ENCODE measurements at places on chromosomes 5 and 9.

- no peak for DNase-seq
Observed at GRCh38 chr9:113541019-113541900, 77.7 kb downstream of the RGS3 start.

- DNase-seq = no peak
Observed at GRCh38 chr9:107481035-107481434, 8.5 kb downstream of the KLF4 start.

- DNase-seq = peak; percentile 74
Observed at GRCh38 chr5:88734191-88734640, 148.8 kb downstream of the MEF2C start.

DNA sequence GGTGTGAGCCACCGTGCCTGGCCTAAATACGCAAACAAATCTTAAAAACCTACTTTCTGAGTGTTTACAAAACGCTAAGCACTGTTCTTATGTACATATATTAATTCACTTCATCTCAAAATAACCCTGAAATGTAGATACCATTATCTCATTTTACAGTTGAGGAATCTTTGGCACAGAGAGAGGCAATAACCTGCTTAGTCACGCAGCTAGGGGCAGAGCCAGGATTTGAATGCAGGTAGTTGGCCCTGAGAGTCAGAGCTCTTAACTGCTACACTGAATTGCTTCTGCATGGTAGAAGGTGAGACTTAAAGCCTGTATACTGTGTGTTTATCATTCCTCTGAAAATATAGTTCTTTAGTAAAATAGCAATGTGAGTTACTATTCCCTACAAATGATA lies 21.9 kb downstream of the ARHGEF37 start:
- no peak for DNase-seq

- DNase-seq = no peak
Observed at GRCh38 chr9:81560851-81561732, 128.3 kb downstream of the TLE1 start.

GRCh38 chr5:166401391-166401790 lies 1890.1 kb upstream of the WWC1 start:
- DNase-seq = no peak

DNA sequence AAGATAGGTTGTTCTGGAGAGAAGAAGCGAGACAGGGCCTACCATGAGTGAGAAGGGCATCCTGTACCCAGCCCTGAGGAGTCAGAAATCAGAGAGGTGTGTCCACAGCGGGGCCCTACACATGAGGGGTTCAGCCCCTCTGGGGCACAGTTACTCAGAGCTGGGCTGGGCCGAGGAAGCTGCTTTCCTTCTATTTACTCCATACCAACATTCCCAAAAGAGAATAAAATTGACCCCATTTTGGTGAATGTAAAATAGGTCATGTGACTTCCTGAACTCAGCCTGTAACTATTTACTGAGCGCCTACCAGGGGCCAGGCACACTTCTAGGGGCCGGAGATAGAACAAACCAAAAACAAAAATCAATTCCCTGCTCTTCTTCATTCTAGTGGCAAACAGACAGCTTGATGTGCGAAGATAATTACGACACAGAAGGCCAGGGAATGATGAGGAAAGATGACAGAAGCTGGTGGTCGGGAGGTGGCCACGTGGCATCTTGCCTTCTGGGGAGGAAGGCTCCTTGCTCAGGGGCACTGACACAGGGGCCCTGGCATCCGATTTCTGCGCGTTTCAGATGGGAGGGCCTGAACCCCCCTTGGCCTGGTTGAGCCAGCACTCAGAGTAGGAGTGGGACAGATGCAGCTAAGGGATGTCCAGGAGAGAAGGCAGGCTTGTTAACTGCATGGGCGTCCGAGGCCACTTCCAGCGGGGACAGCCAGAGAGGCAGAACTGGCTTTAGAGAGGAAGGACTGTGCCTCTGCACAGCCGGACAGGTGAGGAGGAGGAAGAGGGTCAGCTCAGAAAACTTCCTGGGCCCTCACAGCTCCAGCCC lies 121.8 kb downstream of the NSG2 start:
- no peak for DNase-seq

GRCh38 chr9:133342069-133342406 lies 5.9 kb downstream of the MED22 start:
- DNase-seq = no peak

- DNase-seq = no peak
Observed at GRCh38 chr5:76180814-76181805, 97.9 kb downstream of the SV2C start.

DNA sequence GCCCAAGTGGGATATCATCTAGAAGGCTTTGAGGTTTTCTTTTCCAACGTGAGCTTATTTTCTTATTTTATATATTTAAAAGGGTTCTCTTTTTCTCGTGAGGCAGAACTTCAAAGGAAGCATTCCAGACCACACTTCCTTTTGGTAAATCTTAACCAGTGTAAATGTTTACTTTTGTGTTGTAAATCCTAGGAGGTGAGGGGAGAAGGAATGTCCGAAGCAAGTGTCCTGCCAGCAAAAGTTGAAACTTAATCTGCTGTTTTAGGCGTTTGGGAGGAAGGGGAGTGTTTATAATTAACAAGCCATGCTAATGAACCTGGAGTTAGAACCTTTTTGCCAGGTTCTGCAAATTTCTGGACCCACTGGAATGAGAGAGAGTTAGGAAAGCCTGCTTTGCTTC lies 37.9 kb downstream of the WWC1 start:
- DNase-seq = no peak

DNA sequence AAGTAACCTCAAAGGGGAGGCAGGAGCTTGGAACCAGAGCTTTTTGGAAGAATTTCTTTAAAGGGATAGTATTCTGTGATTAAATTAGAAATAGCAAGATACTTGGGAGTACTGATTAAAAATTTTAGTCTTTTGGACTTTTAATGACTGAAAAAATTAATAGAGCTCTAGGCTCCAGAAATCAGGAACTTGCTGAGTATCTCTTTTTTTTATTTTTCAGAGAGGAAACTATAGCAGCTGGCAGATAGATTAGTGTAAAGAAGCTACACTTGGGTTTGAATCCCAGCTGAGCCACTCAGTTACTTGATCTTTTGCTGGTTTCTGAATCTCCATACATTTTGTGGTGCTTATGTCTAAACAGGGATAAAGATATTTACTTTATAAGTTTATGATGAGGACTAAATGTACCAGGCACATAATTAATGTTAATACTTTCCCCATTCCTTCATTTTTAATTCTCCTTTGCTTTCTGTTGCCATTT lies 94.2 kb upstream of the TNC start:
- no peak for DNase-seq

DNA sequence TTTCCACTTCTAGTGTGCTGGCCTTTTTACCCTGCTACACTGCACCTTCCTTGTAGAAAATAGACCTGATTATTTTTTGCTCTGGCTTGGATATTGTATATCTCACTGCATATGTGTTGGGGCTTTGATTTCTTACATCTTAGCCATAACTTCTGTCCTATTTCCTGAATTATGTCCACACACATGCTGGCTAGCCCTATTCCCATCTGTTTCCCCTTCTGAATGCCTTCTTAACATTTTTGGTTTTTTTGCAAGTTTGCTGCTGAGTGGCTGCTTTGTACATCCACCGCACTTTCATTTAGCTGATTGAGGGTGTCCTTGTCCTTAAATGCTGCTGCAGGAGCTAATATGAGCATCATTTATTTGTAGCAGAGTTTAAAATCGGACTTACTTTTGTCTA lies 26.9 kb downstream of the CFAP95 start:
- no peak for DNase-seq

DNA sequence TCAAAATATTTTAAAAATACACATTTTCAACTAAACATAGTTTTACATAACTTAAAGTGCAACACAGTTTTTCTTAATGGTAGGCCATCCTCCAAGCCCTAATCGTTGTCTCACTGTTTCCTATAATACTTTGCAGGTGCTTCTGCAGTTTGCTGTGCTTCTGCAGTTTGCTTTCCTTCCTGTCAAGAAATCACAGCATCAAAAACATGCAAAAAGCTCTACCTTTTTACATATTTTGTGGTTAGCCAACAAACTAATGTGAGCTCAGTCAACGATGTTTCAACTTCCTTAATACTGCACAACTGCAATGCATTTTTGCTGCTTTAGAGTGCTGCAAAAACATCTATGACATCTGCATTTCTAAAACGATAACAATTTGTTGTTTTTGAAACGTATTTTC lies 25.2 kb downstream of the EMB start:
- no peak for DNase-seq

- DNase-seq = no peak
Observed at GRCh38 chr5:39691993-39692392, 267.2 kb upstream of the DAB2 start.

- DNase-seq = no peak
Observed at GRCh38 chr5:162811071-162811470, 626.3 kb upstream of the CCNG1 start.

GRCh38 chr9:17217272-17217671 lies 82.4 kb downstream of the CNTLN start:
- no peak for DNase-seq

GRCh38 chr5:167208911-167209310 lies 1082.5 kb upstream of the WWC1 start:
- no peak for DNase-seq

- no peak for DNase-seq
Observed at GRCh38 chr5:1910081-1910760, 27.5 kb upstream of the IRX4 start.

DNA sequence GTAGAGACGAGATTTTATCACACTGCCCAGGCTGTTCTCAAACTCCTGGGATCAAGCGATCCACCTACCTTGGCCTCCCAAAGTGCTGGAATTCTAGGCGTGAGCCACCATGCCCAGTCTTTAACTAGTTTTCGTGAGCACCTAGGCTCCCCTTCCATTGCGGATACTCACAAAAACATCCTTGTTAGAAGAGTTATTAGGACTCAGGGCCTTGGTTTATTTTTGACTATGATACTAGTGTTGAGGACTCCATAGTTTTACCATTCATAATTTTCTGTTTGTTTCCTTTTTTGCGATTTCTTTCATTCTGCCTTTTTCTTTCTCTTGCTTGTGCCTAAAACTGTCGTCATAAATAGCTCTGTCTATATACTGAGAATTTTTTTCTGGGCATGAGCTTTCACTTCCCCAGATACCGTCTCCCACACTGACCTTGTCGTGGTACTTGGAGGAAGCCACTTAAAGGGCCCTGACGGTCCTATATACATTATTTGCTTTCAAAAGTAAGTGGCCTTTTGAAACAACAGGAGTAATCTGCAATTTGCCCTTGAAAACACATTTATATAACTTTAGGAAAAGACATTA lies 5.2 kb downstream of the F2R start:
- DNase-seq = peak; percentile 22

- DNase-seq = no peak
Observed at GRCh38 chr9:135295551-135296300, 183.9 kb upstream of the PPP1R26 start.

DNA sequence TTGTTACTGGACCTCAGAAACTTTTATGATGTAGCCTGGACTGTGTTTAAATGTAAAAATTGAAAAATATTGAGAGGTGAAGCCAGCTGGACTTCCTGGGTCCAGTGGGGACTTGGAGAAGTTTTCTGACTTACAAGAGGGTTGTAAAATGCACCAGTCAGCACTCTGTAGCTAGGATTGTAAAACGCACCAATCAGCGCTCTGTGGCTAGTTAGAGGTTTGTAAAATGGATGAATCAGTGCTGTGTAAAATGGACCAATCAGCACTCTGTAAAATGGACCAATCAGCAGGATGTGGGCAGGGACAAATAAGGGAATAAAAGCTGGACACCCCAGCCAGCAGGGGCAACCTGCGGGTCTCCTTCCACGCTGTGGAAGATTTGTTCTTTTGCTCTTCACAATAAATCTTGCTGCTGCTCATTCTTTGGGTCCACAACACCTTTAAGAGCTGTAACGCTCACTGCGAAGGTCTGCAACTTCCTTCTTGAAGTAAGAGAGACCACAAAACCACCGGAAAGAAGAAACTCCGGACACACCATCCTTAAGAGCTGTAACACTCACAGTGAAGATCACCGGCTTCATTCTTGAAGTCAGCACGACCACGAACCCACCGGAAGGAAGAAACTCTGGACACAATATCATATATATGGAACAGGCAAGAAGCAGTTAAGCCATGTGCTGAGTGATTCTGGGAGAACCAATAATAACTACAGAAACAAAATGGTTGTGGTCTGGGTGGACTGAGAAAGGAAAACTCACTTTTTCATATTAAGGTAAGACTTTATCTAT lies 201.3 kb downstream of the GABRG2 start:
- DNase-seq = peak; percentile 64

GRCh38 chr5:4513381-4513780 lies 626.7 kb upstream of the ADAMTS16 start:
- DNase-seq = no peak

- no peak for DNase-seq
Observed at GRCh38 chr5:109741390-109741789, 51.7 kb downstream of the MAN2A1 start.

- DNase-seq = no peak
Observed at GRCh38 chr5:7493622-7494021, 97.7 kb downstream of the ADCY2 start.

GRCh38 chr5:38494175-38494574 lies 62.3 kb downstream of the LIFR start:
- no peak for DNase-seq

DNA sequence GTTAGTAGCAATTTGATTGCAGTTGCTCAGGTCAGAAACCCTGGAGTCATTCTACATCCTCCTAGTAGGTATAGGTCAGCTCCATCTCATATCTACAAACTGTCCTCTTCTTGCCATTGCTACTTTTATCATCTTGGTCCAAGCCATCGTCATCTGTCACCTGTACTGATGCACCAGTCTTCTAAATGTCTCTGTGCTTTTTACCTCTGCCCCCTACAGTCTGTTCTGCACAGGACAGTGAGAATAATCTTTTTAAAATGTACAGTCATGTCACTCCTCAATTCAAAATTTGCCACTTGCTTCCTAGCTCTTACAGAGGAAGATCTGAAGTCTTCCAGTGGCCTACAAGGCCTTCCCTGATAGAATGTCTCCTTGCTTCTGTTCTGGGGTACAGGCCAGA lies 6.8 kb downstream of the NNT start:
- DNase-seq = no peak

Measured in GDM1 (cell line).